Endothelial cell of coronary artery (primary cell): ENCODE measurements at places on chromosomes 5 and 9. TPM values are rescaled to one million over a fixed set of nuclear protein-coding genes. Genes with fewer than 3 reads are reported as not detected.

ANGPTL2 gene
- total RNA-seq = 15.3 and 16.5 TPM in 2 replicates

ADGRV1 gene
- 0.09 and 0.56 TPM in 2 replicates for total RNA-seq

RALGDS gene
- 30.6 and 30.9 TPM in 2 replicates for total RNA-seq

IL33 gene
- 39.9 and 138 TPM in 2 replicates for total RNA-seq

ARSI gene
- total RNA-seq = 0.09 and 0.28 TPM in 2 replicates

NLN gene
- total RNA-seq = 35.7 and 38.0 TPM in 2 replicates

DBH gene
- not detected in 2 replicates for total RNA-seq

HTR4 gene
- 0.09 TPM in 1 of 2 replicates, not detected in the other for total RNA-seq

ROPN1L gene
- 0.28 and 0.45 TPM in 2 replicates for total RNA-seq

GPRIN1 gene
- 3.1 and 5.7 TPM in 2 replicates for total RNA-seq

BTNL8 gene
- not detected in 2 replicates for total RNA-seq

NNT gene
- total RNA-seq = 52.5 and 69.9 TPM in 2 replicates

PROB1 gene
- 0.72 and 1.2 TPM in 2 replicates for total RNA-seq

IRX1 gene
- 0.27 TPM in 1 of 2 replicates, not detected in the other for total RNA-seq

ANKRD18B gene
- 0.94 and 2.7 TPM in 2 replicates for total RNA-seq

GAS1 gene
- total RNA-seq = 0.09 and 1.2 TPM in 2 replicates

OSMR gene
- 9.7 and 54.0 TPM in 2 replicates for total RNA-seq

SLC6A19 gene
- not detected in 2 replicates for total RNA-seq

ARID3C gene
- 0.09 TPM in 2 replicates for total RNA-seq

SOHLH1 gene
- 0.09 TPM in 1 of 2 replicates, not detected in the other for total RNA-seq

PCDHA13 gene
- 0.09 and 0.19 TPM in 2 replicates for total RNA-seq

SGCD gene
- total RNA-seq = 0.28 TPM in 1 of 2 replicates, not detected in the other

INSL4 gene
- total RNA-seq = not detected in 2 replicates

RLN1 gene
- not detected in 2 replicates for total RNA-seq

TAF1L gene
- total RNA-seq = under 0.01 TPM in 2 replicates

GGTA1 gene
- 0.18 and 0.19 TPM in 2 replicates for total RNA-seq

REXO4 gene
- total RNA-seq = 20.2 and 23.5 TPM in 2 replicates

HAND1 gene
- total RNA-seq = not detected in 2 replicates

TMEM252 gene
- total RNA-seq = not detected in 2 replicates

GPR150 gene
- 0.18 and 0.19 TPM in 2 replicates for total RNA-seq

ABLIM3 gene
- total RNA-seq = 14.1 and 31.1 TPM in 2 replicates

AJM1 gene
- total RNA-seq = 0.45 and 2.2 TPM in 2 replicates

HAVCR1 gene
- not detected in 2 replicates for total RNA-seq

ARL10 gene
- total RNA-seq = 6.1 and 16.4 TPM in 2 replicates

N4BP3 gene
- total RNA-seq = 19.8 and 22.8 TPM in 2 replicates

LRRC70 gene
- total RNA-seq = 18.0 and 33.4 TPM in 2 replicates

BARHL1 gene
- not detected in 2 replicates for total RNA-seq

IFNA2 gene
- not detected in 2 replicates for total RNA-seq

DMRT3 gene
- total RNA-seq = not detected in 2 replicates
